RWPE1 (cell line): ENCODE measurements at places on chromosomes 4 and X.
A peak's percentile ranks its signal among the peaks of the same experiment; 100 is the strongest.

- no peak for DNase-seq
Observed at GRCh38 chr4:143554728-143555597, 41.5 kb downstream of the SMARCA5 start.

GRCh38 chrX:17072301-17072700, 125.8 kb downstream of the REPS2 start:
- DNase-seq, result no peak

- no peak for DNase-seq
Observed at GRCh38 chr4:163556177-163556576, 61.7 kb downstream of the TMA16 start.

- DNase-seq, result no peak
Observed at GRCh38 chr4:93203708-93204107, 624.8 kb upstream of the ATOH1 start.

DNA sequence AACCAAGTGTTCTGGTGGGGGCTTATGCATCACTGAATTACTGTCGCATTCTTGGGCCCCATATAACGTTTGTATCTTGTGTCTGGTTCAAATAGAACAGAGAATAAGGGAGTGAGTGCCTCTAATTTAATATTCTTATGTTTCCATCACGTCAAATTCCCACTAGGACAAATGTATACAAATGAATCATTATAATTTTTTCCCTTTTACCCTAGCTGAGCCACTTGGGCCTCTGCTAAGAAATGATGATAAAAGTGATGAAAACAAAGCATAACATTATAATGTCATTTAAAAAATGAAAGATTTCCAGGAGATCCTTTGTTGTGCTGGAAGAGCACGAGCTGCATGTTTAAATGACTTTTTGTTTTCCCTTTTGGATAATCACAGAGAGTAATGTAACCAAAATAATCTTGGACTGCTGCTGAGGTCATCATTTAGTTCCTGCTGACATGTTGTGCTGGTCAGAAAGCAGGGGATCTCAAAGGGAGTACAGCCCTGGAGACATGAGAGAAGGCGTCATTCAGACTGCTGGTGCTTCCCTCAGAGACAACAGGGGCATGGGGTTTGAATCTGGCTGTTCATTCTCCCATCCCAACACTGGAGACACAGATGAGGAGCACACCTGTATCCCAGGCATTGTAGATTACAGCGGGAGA, 105.1 kb upstream of the SCOC start:
- no peak for DNase-seq

DNA sequence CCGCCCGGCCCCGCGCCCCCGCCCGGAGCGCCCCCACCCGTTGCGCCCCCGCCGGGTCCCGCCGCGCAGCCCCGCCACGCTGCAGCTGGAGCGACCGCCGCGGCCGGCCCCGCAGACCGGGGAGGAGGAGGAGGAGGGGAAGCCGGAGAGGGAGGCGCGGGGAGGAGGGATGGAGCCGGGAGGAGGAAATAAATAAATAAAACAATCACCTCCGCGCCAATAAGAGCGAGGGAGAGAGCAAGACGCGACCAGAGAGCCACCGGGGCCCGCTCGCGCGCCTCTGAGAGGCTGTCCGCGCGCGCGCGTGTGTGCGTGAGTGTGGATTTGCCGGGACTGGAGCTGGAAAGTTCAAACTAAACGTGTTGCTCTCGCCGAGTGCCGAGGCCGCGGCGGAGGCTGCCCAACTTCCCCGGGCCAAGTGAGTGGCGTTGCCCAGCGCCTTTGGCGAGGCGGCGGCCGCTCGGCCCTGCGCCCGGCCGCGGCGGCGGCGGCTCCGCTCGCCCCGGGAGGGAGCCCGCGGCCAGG, 2184.4 kb upstream of the TENM3 start:
- peak; percentile 6 for DNase-seq

GRCh38 chr4:48944756-48945241, 38.2 kb upstream of the OCIAD2 start:
- DNase-seq, result peak; percentile 58

DNA sequence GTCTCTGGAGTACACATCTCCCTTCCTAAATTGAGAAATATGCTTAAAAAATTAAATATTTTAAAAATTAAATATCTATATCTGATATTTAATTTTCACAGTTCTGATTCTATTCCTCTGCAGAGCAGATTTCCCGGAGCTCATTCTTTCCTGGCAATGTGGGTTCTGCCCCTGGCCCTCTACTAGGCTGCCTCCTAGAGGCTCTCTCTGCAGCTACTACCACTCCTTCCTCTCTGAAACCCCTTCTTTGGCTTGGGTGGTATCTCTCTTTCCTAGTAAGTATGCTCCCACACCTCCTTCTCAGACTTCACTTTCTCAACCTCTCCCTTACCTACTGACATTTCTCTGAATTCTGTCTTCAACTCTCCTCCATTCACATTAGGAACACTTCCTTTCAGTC, 45.3 kb downstream of the RPGR start:
- no peak for DNase-seq

DNA sequence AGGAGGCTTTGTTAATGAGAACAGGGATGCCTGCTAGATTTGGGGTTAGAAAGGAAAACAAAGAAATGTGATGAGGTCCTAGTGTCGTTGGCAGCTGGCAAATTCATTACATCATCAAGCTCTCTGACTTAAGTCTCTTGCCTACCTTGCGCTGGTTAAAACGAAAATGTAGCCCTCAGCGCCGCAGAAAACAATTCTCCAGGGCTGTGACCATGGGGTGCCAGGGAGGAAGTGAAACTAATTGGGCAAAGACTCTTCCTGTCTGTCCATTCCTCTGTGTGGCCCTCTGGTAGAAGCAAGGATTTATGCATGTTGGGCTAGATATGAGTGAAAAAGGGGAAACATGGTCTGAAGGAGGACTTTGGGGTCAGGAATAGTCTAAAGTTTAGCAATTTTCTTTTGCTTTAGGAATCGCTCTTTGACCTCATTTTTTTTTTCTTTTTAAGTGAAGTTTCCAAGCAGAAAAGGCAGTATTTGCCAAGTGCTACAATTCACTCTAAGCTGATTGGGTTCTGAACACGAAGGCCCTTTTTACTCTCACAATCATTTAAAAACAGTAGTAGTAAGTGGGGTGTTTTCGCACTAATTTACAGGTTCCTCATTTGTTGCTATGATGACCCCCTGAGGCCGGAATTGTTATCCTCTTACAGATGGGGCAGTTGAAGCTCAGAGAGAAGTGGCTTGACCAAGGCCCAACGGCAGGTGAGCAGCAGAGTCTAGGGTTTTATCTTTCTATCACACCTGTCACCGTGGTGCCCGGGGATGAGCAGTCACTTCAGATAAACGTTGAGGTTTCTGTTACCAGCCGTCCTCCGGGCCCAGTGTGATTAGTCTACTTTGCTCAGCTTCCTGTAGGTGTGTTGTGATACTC, 27.3 kb upstream of the CHRNA9 start:
- DNase-seq, result no peak

- no peak for DNase-seq
Observed at GRCh38 chrX:53086464-53086863, 4.3 kb downstream of the TSPYL2 start.

- no peak for DNase-seq
Observed at GRCh38 chr4:67886281-67886680, 2.5 kb upstream of the TMPRSS11D start.

DNA sequence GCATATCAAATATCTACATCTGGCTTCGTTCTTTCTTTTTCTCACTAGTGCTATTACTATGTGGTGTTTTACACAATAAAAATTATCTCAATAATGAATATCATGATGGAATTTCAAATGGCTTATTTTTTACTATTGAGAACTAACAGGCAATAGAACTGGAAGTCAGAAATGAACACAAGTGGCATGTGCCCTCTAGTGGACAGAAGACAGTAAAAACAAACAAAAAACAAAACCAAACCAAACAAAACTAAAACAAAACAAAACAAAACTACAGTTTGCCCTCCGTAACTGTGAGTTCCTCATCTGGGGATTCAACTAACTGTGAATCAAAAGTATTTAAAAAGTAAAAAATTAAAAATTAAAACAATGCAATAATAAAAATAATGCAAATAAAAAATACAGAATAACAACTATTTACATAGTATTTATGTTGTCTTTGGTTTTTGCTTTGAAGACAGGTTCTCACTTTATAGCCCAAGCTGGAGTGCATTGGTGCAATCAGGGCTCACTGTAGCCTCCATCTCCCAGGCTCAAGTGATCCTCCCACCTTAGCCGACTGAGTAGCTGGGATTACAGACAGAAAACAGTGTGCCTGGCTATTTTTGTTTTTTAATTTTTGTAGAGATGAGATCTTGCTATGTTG, 195.6 kb upstream of the TACR3 start:
- peak; percentile 4 for DNase-seq

- DNase-seq, result no peak
Observed at GRCh38 chrX:68997911-68998310, 167.3 kb downstream of the PJA1 start.

GRCh38 chrX:149950681-149951080, 12.4 kb upstream of the EOLA2 start:
- DNase-seq, result peak; percentile 9

- DNase-seq, result no peak
Observed at GRCh38 chrX:39580043-39580442, 517.7 kb downstream of the BCOR start.

GRCh38 chr4:141046255-141046654, 87.0 kb downstream of the RNF150 start:
- peak; percentile 59 for DNase-seq

DNA sequence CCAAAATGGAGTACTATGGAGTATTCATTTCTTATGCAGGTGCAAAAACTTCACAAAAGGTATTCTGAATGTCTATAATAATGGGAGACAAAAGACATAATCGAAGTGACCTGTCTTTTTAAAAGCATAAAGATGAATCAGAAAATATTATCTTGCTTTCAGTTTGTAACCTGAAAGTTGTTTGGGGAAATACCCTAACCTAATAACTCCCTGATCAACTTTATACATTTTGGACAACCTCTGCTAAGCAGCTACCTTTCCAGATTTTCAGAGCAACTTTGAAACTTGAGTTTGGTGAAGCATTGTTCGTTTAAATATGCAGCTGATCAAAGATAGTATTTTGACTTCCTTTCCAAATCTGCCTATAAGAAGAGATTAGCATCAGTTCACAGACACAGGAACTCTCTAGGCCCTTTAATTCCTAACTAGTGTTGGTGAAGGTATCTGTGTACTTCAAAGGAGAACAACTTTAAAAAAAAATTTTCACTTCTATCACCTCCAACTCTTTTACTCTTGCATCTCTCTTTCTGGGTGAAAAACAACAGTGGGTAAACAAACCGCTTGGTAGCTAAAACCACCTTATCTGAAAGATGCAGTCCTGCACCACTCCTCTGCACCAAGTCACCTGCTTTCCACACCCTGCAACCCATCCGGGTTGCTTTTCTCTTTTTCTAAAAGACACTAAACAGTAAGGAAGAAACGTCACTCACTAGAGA, 26.5 kb downstream of the CD40LG start:
- no peak for DNase-seq
